A673 (cell line): ENCODE measurements at places on chromosomes 13 and 19. TPM values are rescaled to one million over a fixed set of nuclear protein-coding genes. Genes with fewer than 3 reads are reported as not detected.

Gene C19orf85
- total RNA-seq, result not detected in 2 replicates

Gene PRKCG
- total RNA-seq, result 0.57 and 0.84 TPM in 2 replicates

Gene TECR
- 189 and 203 TPM in 2 replicates for total RNA-seq

DNA sequence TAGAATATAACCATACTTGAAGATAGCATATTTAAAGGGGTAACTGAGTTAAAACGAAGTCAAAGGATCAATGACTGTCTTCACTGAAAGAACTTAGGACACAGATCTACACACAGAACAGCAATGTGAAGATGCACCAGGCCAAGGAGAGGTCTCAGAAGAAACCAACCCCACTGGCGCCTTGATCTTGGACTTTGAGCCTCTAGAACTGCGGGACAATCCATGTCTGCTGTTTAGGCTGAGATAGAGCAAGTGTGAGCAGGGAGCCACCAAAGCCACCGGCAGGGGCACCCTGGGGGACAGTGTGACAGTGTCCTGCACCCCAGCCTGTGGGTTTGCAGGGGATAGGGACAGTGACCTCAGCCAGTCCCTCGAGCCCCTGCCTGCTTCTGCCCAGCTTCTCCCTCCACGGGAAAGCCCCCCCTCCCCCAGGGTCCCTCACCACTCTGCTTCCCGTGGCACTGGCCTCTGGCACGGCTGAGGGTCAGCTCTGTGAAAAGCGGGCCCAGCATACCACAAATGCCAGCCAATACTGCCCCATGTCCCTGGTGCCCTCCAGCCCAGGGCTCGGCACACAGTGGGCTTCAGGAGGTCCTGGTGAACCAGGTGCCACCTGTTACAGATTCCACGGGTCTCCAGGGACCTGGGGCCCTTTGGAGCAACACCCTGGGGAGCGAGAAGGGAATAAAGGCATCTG lies 40.8 kb downstream of the KLF2 start:
- peaks cover 6% of the 10 kb centered on the region for H3K36me3 ChIP-seq
- no peaks in the 10 kb centered on the region for H3K4me1 ChIP-seq
- no peak overlapping the region for H3K4me3 ChIP-seq
- no peak for DNase-seq

DNA sequence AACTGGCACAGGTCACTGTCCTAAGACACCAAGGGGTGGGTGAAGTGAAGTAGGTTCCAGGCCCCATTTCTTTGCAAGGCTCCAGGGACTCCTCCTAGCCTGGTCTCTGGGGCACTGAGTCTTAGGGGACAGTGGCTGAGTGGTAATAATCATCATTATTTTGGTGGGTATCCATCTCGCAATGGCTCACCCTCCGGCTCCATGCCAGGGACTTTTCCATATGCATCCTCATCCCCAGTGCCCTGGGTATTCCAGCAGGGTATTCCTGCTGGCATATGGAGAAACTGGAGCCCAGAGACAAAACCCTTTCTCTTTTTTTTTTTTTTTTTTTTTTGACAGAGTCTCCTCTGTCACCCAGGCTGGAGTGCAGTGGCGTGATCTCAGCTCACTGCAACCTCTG lies 2.5 kb downstream of the PDE4A start:
- no peak for DNase-seq
- peaks cover 37% of the 10 kb centered on the region for H3K4me1 ChIP-seq
- H3K36me3 ChIP-seq, result no peaks in the 10 kb centered on the region
- no peak overlapping the region for H3K4me3 ChIP-seq
- no peaks in the 10 kb centered on the region for H3K27me3 ChIP-seq

- no peaks in the 10 kb centered on the region for H3K27me3 ChIP-seq
- H3K4me3 ChIP-seq, result no peak overlapping the region
- peaks cover 5% of the 10 kb centered on the region for H3K4me1 ChIP-seq
- H3K36me3 ChIP-seq, result no peaks in the 10 kb centered on the region
- DNase-seq, result no peak
These were observed 1825.3 kb downstream of the SLITRK5 start for GRCh38 chr13:89496478-89496877.

DNA sequence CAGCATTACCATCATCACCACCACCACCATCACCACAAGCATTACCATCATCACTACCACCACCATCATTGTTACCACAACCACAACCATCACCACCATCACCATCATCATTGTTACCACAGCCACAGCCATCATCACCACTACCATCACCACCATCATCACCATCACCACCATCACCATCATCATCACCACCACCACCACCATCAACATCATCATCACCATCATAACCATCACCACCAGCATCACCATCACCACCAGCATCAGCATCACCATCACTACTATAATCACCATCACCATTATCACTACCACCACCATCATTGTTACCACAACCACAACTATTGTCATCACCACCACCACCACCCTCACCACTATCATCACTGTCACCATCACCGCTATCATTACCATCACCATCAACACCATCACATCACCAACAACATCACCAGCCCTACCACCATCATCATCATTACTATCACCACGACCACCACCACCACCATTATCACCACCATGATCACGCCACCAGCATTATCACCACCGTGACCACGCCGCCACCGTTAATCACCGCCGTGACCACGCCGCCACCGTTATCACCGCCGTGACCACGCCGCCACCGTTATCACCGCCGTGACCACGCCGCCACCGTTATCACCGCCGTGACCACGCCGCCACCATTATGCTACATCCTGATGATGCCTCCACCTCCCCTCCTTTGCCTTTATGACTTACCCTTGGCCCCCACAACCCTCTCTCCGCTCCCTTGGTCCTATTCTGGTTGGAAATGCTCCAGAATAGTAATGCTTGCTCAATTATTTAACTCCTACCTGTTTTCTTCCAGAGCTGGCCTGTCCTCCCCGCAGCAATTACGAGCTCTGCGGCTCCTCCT lies 10.0 kb upstream of the FXYD3 start:
- H3K27ac ChIP-seq, result no peak overlapping the region
- H3K36me3 ChIP-seq, result no peaks in the 10 kb centered on the region
- H3K4me3 ChIP-seq, result no peak overlapping the region
- H3K4me1 ChIP-seq, result no peaks in the 10 kb centered on the region
- no peaks in the 10 kb centered on the region for H3K27me3 ChIP-seq

GRCh38 chr19:2394442-2395292 lies 32.7 kb downstream of the TIMM13 start:
- no peaks in the 10 kb centered on the region for H3K36me3 ChIP-seq
- DNase-seq, result no peak
- H3K27me3 ChIP-seq, result no peaks in the 10 kb centered on the region
- H3K27ac ChIP-seq, result no peak overlapping the region
- no peaks in the 10 kb centered on the region for H3K4me1 ChIP-seq
